LHCN-M2 (cell line): ENCODE measurements at places on chromosomes 6 and 20.

- DNase-seq: no peak
Observed at GRCh38 chr20:56453352-56453751, 15.1 kb upstream of the RTF2 start.

- no peak for DNase-seq
Observed at GRCh38 chr6:159929819-159930218, 39.0 kb downstream of the MAS1 start.

DNA sequence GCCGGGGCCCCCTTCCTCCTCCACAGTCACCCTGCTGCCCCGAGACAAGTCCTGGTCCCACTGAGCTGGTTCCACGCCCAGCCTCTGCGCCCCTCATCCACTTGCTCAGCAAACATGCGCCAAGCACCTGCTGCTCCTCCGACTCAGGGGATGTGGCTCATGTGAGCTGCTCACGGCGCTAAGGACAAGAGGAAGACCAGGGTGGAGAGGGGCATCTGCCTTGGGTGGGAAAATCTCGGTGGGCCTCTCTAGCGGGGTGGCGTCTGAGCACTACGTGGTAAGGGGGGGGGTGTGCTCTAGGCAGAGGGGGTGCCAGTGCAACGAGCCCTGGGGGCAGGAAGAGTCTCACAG lies 4.5 kb downstream of the LAMA5 start:
- no peak for DNase-seq

GRCh38 chr6:137241481-137242038 lies 22.4 kb upstream of the IFNGR1 start:
- peak; percentile 37 for DNase-seq
